Activated CD8-positive, alpha-beta memory T cell treated with anti-CD3 and anti-CD28 coated beads, Interleukin-2, amount 10 ng/mL, durations not matched to agents 7 days and 5 days (primary cell): ENCODE measurements at places on chromosomes 3 and 15.
A peak's percentile ranks its signal among the peaks of the same experiment; 100 is the strongest.

DNA sequence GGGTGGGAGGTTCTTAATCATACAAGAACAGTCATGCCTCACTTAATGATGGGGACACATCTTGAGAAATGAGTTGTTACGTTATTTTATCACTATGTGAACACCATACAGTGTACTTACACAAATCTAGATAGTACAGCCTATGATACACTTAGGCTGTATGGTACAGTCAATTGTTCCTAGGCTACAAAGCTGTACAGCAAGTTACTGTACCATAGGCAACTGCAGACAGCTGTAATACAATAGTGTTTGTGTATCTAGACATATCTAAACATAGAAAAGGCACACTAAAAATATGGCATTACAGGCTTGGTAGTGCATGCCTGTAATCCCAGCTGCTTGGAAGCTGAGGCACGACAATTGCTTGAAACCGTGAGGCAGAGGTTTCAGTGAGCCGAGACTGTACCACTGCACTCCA lies 55.7 kb upstream of the PLXND1 start:
- DNase-seq, result no peak

DNA sequence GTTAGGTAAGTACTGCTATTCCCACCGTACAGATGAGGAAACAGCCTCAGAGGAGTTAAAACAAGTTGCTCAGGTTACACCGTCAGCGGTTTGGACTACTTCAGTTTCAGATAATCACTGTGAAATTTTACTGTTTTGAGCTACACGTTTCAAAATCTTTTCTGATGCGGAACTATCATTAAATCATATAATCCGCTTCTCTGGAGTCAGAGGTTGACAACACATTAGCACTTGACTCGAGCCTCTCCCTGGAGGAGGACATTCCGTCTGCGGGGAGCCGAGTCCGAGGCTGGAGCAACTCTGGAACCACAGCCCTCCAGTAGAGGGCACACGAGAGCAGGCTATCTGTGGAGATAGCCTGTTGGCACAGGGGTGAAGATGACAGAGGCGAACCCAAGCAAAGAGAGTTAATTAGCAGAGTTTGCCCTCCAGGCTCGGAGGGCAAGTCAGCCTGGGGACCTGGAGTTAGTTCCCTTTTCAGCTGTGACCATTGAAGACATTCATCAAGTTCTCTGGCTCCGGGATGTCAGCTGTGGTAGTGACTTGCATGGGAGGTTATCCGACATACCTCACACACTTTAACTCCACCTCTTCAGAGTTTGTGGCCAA lies 131.2 kb downstream of the IGF1R start:
- peak; percentile 71 for DNase-seq

DNA sequence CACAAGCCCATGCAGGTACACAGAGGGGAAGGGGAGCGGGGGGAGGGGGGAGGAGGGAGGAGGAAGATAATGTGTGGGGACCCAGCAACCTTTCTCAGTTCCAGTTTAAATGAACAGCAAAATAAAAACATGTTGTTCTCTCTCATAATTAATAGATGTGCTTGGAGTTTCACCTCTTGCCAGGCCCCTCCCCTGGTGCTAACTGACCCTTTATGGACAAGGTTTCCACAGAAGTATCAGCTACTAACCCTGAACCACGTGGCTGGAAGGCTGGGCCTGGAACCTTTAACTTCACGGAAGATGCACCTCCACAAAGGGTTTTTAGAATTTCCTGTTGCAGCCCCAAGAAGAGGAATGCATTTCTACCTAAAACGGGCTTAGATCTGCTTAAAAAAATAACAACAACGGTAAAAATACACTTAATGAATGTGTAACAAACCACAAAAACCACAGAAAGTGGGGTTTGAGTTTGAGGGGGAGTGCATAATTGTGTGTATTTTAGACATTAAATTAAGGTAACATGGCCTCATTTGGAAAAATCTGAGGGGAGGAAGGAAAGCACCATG lies 14.8 kb upstream of the SMAD3 start:
- no peak for DNase-seq

DNA sequence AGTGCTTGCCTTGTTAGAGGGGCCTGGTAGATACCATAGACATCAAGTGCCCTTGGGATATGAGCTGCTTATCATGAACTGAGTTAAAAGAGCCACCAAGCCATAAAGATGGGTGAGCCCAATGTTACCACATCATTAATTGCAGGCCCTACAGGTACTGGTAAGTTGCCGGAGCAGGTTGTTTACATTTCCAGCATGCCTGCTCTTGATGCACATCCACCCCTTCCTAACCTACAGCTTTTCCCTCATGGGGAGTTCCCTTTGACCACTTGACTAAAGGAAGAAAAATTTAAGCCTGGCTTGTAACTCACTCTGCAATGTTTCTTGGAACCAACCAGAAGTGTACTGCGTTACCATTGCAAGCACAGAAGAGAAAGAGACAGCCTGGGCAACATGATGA lies 24.7 kb upstream of the ULK4 start:
- DNase-seq, result no peak

DNA sequence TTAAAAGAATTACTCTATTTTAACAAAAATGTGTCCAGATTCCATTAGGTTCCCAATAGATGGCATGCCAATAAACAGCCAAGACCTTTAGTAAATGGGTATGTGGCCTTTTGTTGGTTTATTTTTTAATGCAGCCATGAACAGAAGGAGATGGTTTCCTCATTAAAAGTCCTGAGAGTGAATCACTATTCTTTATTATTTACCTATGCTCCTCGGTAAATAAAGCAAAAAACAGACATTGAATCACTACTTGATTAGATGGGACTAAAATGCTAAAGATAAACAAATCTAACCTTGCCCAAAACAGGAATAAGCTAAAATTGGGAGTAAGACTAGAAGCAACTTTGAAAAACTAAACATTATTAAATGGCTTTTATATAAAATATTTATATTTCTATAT lies 94.2 kb downstream of the TNIK start:
- no peak for DNase-seq

DNA sequence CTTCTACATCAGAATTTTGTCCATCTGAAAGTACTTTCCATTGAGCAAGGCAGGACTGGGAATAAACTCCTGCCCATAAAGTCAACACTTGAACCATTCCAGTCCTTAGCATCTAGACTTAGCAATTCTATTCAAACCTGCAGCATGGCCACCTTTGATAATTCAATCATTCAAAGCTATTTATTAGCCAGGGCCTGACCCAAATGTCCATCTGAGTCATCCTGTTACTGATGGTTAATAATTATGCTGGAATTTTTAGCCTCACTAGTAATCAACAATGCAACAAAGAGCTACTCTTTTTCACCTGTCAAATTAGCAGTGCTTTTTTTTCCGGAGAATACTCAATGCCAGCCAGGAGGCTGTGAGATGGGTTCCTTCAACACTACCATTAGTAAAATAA lies 72.7 kb upstream of the SNRK start:
- no peak for DNase-seq

DNA sequence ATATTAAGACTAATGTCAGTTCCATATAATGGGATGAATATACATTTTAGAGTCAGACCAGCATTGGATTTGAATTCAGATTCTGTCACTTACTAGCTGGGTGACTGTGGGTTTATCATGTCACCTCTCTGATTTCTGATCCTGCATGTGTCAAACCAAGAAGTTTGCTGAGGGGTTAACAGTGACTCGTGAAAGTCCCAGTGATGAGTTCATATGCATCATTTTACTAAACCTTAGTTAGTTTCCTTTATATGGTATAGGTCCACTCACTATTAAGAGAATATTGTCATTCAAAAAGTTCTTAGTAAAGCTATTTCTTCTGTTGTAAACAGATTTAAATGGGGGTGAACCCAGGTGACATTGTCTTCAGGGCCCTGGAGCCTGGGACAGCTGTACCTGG lies 102.3 kb downstream of the ZNF621 start:
- DNase-seq, result no peak

GRCh38 chr15:89171136-89172072 lies 50.0 kb downstream of the RLBP1 start:
- DNase-seq, result peak; percentile 47

GRCh38 chr3:140585828-140586227 lies 92.0 kb upstream of the TRIM42 start:
- no peak for DNase-seq

DNA sequence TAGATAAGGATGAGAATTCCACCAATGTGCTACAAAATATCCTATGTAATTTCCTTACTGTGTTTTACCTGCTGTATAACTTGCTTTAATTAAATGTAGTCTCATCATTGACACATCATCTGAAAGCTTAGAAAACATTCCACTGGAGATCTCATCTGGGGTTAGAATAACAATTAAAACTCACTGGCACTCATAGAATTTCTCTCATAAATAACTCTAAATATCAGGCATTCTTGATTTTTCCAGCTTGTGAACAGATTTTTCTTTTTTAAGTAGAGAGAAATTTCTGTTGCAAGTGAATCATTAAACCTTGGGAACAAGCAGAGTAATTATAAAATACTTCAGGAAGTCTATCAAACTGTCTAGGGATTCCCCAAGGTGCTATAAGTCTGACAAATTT lies 843.8 kb downstream of the NAALADL2 start:
- DNase-seq, result no peak

DNA sequence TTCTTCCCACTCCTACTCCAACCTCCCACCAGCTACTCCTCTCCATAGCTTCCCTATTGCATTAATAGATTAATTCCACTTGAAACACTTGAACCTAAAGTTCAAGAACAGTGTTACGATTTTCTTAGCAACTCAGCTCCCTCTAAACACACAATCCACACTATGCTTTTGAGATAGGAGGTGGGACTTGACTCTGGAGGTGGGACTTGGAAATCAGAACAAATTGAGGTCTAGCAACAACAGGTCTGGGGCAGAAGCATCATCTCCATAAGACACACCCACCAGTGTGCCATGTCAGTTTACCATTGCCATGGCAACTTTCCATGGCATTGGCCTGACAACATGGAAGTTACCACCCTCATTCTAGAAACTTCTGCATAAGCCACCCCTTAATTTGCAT lies 336.5 kb upstream of the ALCAM start:
- DNase-seq, result no peak

DNA sequence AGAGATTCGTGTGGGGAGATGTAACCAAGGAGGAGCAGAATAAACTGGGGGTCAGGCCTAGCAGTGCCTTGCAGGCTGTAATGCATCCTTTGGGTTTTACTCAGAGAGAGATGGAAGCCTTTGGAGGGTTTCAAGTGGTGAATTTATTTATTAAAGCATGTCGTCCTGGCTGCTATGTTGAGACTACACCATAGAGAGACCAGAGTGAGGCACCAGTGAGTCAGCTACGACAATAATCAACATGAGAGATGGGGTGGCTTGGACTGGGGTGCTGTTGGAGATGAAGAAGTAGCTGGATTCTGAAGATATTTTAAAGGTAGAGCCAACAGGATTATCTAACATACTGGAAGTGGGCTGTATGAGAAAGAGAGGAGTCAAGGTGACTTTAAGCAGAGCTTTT lies 335.3 kb upstream of the ARHGEF26 start:
- DNase-seq, result no peak

DNA sequence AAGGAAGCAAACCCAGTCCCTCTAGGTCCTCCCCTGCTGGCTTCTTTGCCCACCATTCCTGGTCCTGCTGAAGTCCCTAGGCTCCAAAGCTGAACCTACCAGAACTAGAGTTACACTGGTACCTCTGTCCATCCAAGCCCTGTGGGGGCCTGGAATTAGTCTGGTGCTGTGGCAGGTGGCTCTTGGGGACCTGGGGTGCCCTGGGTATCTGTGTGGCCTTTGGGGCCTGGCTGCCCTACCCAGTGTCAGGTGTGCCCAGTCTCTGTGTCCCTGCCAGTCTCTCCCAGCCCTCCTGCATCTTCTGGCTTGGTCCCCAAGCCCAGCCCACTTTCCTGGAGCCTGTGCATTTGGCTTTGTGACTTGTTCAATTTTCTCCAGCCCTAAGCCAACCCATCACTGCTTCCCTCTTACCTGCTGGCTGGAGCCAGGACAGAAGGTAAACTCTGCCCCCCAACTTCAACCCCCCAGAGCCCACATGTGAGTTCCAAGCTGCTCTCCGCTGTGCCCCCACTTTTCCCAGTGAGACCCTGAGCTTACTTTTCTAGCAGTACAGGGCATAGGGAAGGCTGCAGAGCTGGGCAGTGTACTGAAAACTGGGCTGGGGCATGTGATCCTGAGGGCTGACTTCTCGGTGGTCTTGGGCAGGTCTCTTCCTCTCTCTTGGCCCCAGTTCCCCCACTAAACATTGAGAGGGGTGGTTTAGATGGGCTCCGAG lies 28.3 kb upstream of the HHATL start:
- no peak for DNase-seq

GRCh38 chr3:179036226-179036625 lies 35.4 kb downstream of the ZMAT3 start:
- no peak for DNase-seq

- DNase-seq, result peak; percentile 52
These were observed 9.8 kb downstream of the CCR4 start for GRCh38 chr3:32961189-32961715.

DNA sequence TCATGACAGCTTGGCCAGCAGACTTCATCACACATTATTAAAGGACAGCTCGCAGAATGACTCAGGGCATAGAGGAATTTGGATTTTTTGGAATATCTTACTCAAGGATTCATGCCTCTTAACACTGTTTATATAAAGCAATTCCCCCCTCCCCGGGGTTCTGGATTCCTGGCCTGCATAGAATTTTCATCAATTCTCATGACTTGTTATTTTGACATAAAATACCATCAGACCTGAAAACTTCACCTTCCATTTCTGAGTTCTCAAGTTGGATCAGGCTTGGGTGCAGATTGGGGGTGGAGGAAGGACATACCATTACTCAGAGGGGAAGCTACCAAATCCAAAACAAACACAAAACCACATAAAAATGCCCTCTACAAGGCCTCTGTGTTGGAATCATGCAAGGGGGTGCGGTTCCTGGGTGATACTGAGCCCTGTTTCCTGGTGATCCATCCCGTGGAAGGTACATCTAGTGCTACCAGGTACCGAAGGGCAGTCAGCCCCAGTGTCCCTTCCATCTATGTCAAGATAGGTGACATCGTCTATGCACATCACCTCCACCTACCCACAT lies 95.3 kb downstream of the DAPK2 start:
- no peak for DNase-seq

- no peak for DNase-seq
These were observed 523.9 kb upstream of the RGMA start for GRCh38 chr15:93612953-93613352.

DNA sequence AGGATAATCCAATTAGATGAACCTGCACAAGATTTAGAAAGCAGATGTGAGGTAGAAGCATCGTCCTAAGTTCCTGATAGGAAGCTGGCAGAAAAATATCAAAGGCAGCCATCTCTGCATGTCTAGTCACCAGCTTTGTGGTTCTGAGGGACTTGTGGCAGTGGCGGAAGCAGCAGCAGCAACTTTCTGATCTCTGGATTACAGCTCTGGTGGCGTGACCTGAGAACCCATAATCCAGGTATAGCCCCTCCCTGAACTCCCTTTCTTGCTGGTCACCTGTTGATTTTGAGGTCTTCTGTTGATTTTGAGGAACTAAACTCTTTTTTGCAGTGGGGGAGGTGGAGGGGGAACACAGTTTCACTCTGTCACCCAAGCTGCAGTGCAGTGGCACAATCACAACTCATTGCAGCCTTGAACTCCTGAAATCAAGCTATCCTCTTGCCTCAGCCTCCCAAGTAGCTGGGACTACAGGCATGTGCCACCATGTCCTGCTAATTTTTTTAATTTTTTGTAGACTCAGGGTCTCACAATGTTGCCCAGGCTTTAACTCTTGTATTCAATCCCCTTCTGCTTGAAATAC lies 7.9 kb downstream of the FSIP1 start:
- peak; percentile 80 for DNase-seq
